ENCODE measurements at places on chromosomes 4 and X.

GRCh38 chr4:114890773-114891172, 222.6 kb downstream of the NDST4 start:
- DNase-seq, result no peak

DNA sequence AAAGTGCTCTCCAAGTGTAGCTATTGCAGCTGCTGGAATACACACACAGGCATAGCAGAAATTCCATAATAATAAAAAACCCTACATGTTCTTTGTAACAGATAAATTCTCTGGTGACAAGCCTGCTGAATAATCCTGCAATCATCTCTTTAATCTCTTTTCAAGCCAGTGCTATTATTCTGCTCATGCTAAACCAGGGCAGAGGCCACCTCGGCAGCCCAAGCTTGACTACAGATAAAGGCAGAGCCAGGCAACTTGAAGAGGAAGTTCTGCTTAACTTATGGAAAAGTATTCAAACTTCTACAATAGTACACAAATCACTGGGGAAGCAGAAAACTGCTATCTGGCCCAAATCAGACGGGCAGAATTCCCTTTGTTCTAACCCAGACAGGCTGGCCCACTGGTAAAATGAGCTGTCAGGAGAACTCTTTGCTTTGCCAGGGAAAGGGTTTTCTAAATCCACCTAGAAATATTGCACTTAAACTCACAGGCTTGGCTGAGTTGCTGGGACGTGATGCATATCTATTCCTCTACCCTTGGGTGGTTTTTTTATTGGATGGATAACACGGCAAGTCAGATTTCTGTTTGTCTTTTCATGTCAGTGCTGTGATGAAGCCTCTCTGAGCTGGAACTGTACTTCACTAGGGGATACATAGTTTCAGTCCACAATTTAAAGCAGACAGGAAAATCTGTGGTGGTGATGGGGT, 70.5 kb downstream of the GATB start:
- DNase-seq, result no peak

DNA sequence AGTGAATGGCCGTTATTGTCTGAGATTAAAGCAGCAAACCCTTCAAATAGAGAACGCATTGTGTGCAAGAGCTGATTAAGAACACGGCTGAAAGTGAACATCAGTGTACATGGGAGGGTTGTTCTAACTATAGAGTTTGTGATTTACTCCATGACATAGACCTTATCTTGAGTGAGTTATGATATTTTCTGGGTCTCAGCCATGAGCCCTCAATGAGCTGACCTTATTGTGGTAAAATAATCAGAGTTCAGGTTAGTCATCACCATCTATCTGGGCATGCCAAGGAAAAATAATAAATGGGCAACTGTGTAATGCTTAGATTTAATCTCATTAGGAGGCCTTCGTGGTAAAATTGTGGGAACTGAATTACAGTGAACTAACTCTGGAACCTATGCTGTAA, 33.2 kb upstream of the CLDN24 start:
- no peak for DNase-seq

- no peak for DNase-seq
Measured at GRCh38 chr4:86608757-86609375, 14.8 kb downstream of the PTPN13 start.

GRCh38 chrX:14173873-14174272, 144.2 kb upstream of the GEMIN8 start:
- no peak for DNase-seq

DNA sequence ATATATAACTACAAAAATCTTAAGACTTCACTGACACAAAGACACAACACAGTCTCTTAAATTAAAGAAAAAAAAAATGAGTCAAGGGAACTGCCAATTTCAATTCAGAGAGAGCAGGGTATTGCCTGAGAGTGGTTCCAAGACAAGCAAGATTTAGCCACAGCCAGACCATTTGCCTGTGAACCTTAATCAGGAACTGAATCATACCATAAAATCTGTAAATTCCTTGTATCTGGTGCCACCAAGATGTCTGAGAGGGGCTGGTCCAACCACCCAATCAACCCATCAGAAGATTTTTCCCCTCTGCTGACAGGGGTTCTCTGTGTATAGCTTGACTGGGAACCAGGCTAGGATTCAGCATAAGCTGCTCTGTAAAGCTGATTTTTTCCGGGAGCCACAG, 159.2 kb downstream of the CPEB2 start:
- no peak for DNase-seq

Measured in HL-60 (cell line).